ENCODE measurements at places on chromosomes 11 and 22.

DNA sequence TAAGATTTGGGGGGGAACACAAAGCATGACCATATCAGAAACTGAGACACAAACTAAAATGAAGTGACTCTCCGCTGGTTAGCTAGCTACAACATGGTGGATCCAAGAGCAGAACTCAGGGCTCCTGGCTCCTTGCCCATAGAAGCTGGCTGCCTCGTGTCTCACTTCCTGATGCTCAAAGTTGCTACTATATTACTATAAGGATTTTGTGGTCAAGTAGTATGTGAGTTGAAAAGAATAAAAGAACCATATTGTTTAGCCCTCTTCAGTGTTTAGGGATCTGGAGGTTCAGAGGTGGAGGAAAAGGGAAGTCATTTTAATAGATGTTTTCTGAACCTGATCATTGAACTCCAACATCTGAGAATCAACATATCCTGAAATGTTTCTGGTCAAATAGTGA, 16.9 kb upstream of the SIK2 start:
- DNase-seq = peak; percentile 62

DNA sequence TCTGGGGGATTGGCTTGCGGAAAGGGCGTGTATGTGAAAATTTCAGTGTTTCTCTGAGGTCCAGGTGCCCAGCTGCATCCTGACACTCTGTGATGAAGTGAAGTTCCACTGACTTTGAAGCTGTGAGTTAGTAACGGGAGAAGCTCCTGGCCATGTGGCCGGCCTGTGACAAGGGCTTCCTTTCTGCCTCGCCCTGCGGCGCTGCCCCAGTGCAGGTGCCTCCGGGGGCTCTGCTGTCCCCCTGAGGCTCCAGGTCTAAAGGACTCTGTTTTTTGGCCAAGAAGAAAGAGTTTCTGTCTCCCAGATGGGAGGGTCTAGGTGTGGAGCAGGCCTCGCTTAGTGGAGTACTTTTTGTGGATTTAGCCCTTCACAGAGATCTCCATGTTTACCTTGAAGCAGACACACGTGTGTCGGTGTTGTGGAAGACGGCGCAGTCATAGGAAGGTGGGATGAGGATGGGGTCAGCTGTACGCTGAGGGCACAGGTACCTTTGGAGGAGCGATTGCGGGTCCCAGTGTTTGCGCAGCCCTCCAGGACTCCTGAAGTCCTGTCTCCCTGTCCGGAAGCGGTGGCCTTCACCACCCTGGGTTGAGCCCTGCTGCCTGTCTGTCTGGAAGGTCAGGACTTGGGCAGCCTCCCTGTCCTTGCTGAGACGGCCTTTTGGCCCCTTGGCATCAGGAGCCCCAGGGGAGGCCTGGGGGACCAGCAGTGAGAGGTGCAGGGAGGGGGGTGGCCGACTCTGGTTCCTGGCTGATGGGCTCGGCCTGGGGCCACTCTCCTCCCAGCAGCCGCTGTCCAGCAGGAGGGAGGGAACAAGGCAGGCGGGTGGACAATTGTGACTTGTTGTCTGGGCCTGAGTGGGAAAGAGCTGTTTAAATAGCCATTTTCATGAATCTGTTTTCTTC, 1249.3 kb downstream of the BRD1 start:
- no peak for DNase-seq

- no peak for DNase-seq
These were observed 249.1 kb downstream of the CTTN start for GRCh38 chr11:70647188-70648166.

DNA sequence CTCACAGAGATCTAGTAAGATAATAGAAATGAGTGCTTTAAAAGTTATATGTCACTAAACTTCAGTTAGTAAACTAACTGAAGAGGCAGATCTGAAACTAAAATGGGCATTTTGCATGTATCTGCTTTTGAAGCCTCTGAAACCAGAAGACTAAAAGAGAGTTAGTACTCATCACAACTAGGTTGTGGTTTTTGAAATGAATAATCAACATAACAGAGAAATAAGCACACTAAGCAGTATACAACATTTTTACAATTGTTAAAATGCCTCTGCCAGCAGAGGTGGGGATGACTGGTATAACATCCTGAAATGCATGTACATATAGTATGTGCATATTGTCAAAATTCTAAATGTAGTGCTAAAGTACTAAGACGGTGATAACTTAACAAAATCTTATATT, 564.5 kb downstream of the DLG2 start:
- no peak for DNase-seq

DNA sequence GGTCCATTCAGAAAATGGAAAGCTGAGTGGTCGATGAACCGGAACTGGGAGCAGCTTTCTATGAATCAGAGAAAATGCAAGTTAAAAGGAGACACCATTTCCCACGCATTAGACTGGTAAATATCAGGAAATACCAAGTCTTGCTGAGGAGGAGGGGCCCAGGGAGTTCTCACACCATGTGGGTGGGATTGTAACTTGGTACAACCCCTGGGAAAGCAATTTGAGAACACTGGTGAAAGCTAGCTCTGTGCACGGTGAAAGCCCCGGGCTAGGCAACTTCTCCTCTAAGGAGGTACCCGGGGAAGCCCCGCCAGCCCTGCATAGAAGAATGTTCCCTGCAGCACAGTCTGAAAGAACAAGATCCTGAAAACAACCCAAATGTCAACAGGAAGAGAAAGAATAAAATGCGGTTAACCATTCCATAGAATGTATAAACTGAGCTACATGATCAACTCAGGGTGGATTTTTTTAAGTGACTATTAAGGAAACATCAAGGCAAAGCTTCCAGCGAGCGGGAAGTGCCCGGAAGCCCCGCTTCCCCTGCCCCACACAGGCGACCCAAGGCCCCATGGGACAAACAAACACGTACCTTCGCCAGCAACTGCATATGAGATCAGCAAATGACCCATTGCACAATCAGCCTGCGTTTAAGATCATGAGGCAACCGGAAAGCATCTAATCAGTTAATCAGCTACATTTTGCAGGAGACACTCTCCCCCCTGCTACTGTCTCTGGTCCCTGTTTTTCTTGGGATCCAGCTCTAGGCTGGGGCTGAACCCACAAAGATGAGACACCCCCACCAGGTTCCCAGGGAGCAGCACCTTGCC, 11.3 kb downstream of the SHANK2 start:
- DNase-seq = no peak

DNA sequence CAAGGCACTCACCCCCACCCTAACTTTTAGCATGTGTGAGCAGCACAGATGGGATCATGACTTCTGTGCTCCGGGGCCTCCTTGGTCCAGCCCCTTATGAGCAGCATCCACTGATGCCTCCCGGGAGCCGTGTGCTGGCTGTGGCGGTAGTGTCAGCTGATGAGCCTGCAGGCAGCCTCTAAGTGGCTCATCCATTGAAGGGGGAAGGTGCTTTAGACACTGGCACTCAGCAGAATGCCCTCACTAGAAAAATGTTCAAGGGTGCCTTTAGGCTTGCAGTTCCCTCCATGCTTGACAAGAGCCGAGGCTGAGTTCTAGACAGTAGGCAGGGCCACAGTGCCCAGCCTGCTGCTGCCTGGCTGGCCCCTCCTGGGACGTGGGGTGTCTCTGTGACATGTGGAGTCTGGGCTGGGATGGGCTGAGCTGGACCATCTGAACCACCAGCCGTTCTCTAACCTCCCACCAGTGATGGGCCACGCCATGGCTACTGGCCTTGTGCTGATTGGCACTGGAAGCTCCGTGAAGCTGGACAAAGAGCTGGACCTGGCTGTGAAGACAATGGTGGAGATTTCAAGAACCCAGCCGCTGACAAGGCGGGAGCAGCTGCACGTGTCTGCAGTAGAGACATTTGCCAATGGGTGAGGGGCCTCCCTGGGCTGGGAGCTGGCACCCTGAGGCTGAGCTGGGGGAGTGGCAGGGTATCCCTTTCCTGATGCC, 5.8 kb downstream of the TTC38 start:
- DNase-seq = no peak
